CD4-positive, alpha-beta T cell treated with Interleukin-6 for 4 hours (primary cell): ENCODE measurements at places on chromosomes 12 and 14.
A peak's percentile ranks its signal among the peaks of the same experiment; 100 is the strongest.

GRCh38 chr14:72888636-72889201, 5.2 kb downstream of the DPF3 start:
- DNase-seq = no peak

GRCh38 chr12:116697305-116697704, 40.6 kb downstream of the SPRING1 start:
- peak; percentile 9 for DNase-seq

DNA sequence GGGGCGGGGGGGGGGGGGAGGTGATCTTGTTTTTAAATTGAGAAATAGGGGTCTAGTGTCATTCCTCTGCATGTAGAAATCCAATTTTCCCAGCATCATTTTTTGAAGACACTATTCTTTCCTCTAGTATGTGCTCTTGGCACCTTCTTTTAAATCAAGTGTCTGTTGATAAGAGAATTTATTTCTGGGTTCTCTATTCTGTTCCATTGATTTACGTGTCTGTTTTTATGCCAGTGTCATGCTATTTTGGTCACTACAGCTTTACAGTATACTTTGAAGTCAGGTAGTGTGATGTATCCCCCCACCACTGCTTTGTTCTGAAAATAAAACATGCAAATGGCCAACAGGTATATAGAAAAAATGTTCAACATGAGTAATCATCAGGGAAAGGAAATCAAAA, 252.7 kb downstream of the MED13L start:
- no peak for DNase-seq

DNA sequence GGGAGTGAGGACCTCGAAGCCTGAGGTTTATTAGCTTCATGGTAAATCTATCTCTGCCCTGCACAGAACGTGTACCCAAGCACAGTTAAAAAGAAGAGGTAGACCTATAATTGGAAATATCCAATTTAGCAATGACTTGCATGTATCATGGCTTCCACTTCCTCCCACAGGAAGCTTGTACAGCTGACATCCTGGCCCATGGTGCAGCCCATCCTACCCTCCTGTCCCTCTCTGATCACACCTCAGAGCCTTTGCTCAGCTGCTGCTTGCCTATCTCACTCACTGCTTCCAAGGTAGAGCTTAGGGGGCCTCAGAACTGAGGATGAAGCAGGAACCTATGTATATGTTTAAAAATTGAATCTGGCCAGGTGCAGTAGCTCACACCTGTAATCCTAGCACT, 4.3 kb upstream of the BCDIN3D start:
- no peak for DNase-seq

GRCh38 chr14:100389497-100390104, 66.5 kb downstream of the SLC25A47 start:
- no peak for DNase-seq

- DNase-seq = no peak
These were observed 106.5 kb downstream of the EML1 start for GRCh38 chr14:99899578-99900178.

- no peak for DNase-seq
These were observed at the start of gene SLC6A13 for GRCh38 chr12:262817-263216. SLC6A13 (minus strand) TSS chr12:262836; CDS start chr12:260052, 2,784 bp downstream.

- DNase-seq = no peak
These were observed 16.1 kb downstream of the AICDA start for GRCh38 chr12:8596561-8596960.

- DNase-seq = no peak
These were observed 579 bp upstream of the RNASE1 start for GRCh38 chr14:20803223-20803622.

DNA sequence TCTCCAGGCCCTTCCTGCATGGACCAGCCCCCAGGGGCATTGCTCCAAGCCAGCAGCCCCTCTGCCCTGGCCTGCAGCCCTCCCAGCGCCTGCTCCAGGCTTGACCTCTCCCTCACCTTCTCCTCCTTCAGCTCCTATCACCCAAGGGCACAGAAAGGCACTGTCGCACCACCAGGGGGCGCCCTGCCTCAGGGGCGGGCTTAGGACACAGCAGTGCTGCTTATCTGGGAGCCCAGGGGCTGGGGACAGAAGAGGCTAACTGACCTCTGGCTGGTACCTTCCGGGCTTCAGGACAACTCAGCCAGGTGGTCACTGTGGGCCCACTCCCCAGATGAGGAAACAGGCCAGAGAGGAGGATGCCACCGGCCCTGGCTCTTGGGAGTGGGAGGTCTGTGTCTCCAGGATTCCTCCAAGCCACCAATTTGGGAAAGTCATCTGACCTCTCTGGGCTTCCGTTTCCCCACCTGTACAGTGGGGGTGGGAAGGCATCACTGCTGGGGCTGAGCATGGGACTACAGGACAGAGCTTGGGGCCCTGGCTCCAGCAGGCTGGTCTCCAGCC, 25.3 kb upstream of the GPR132 start:
- peak; percentile 90 for DNase-seq

- no peak for DNase-seq
These were observed 66.2 kb downstream of the NTF3 start for GRCh38 chr12:5498076-5498475.

- no peak for DNase-seq
These were observed 210.1 kb downstream of the DPF3 start for GRCh38 chr14:72683787-72684186.
